HCT116 (cell line): ENCODE measurements at places on chromosomes 3 and 15. TPM values are rescaled to one million over a fixed set of nuclear protein-coding genes. Genes with fewer than 3 reads are reported as not detected.

GRCh38 chr3:192940129-192940528, 22.5 kb upstream of the MB21D2 start:
- no peaks in the 10 kb centered on the region for H3K36me3 ChIP-seq
- H3K27ac ChIP-seq: no peak overlapping the region
- no peaks in the 10 kb centered on the region; the same call in 1 of the 2 replicates for H3K27me3 ChIP-seq

DNA sequence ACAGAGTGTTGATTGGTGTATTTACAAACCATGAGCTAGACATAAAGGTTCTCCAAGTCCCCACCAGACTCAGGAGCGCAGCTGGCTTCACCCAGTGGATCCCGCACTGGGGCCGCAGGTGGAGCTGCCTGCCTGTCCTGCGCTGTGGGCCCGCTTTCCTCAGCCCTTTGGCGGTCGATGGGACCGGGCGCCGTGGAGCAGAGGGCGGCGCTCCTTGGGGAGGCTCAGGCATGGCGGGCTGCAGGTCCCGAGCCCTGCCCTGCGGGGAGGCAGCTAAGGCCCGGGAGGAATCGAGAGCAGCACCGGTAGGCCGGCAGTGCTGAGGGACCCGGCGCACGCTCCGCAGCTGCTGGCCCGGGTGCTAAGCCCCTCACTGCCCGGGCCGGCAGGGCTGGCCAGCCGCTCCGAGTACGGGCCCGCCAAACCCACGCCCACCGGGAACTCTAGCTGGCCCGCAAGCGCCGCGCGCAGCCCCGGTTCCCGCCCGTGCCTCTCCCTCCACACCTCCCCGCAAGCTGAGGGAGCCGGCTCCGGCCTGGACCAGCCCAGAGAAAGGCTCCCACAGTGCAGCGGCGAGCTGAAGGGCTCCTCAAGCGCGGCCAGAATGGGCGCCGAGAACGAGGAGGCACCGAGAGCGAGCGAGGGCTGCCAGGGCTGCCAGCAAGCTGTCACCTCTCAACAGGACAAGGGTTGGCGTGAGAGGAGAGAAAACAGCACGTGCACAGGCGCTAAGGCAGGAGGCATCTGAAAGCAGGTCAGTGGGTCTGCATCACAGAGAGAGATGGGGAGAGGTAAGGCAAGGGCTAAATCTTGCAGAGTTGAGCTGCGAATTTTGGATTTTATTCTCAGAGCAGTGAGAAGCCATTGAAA, 5.9 kb upstream of the EPB42 start:
- no peak overlapping the region for H3K4me3 ChIP-seq
- no peak for DNase-seq
- H3K27ac ChIP-seq: no peak overlapping the region
- H3K36me3 ChIP-seq: no peaks in the 10 kb centered on the region
- H3K27me3 ChIP-seq: no peaks in the 10 kb centered on the region
- H3K4me1 ChIP-seq: no peaks in the 10 kb centered on the region

The CCNL1 gene
- 96.7 TPM for total RNA-seq

DNA sequence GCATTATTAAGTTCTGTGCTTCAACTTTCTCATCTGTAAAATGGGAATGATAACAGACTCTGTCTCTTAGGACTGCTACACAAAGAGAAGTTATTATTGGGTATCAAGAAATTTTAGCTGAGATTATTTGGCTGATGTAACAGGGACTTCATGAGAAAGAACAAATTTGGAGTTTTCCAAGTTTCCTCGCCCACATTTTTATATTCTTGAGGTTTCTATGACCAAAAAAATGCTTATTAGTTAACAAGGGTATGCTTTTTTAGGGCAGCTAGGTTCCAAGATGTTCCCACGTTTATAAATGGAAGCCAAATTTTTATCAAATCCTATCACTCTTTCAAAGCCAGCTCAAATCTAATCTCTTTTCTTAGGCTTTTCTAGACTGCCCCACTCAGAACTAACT, 50.6 kb upstream of the C3orf80 start:
- H3K4me3 ChIP-seq: no peak overlapping the region
- no peaks in the 10 kb centered on the region for H3K4me1 ChIP-seq
- H3K27ac ChIP-seq: no peak overlapping the region
- DNase-seq: no peak
- no peaks in the 10 kb centered on the region for H3K36me3 ChIP-seq
- no peaks in the 10 kb centered on the region for H3K27me3 ChIP-seq

The C3orf70 gene
- not detected for total RNA-seq

The LTK gene
- 9.2 TPM for total RNA-seq

DNA sequence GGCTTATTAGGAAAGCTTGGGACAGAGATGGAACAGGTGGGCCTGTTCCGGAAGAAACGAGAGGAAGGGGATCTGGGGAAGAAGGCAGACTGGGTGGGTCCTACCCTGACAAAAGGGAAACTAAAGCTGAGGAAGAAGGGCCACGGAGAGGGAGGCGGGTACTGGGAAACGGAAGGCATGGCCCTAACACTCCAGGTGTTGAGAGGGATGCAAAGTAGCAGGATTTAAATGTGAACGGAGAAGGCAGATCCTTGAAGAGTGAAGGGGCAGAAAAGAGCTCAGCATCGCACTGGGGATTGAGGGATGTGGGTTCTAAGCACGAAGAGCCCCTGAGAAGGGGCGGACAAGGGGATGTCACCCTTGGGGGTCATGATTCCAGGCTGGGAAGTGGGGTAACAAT, 735 bp downstream of the STIMATE start:
- no peak for DNase-seq
- H3K4me3 ChIP-seq: peak overlapping the region; percentile 85
- no peaks in the 10 kb centered on the region for H3K4me1 ChIP-seq
- no peaks in the 10 kb centered on the region for H3K27me3 ChIP-seq

- no peak for DNase-seq
- no peak overlapping the region for H3K4me3 ChIP-seq
- H3K27ac ChIP-seq: no peak overlapping the region
- peaks cover 26% of the 10 kb centered on the region; the same call in 1 of the 2 replicates for H3K36me3 ChIP-seq
- H3K27me3 ChIP-seq: no peaks in the 10 kb centered on the region
- no peaks in the 10 kb centered on the region for H3K4me1 ChIP-seq
These were observed 46.7 kb downstream of the TLE3 start for GRCh38 chr15:70050970-70051369.
